ENCODE measurements at places on chromosomes 1 and 21. TPM values are rescaled to one million over a fixed set of nuclear protein-coding genes. Genes with fewer than 3 reads are reported as not detected.

SDCCAG8 gene
- polyA plus RNA-seq: 22.3 TPM

MRAP gene
- not detected for polyA plus RNA-seq

APH1A gene
- polyA plus RNA-seq: 63.4 TPM

CDCA8 gene
- 2.4 TPM for polyA plus RNA-seq

CRYBG2 gene
- polyA plus RNA-seq: 1.9 TPM

Data from CD8-positive, alpha-beta memory T cell (primary cell).